ENCODE measurements at places on chromosomes 5 and 9.

- peak; percentile 13 for DNase-seq
Measured at GRCh38 chr5:84825606-84826005, 440.9 kb upstream of the EDIL3 start.

GRCh38 chr5:9898319-9898718 is 268.2 kb upstream of the TAS2R1 start:
- peak; percentile 31 for DNase-seq

DNA sequence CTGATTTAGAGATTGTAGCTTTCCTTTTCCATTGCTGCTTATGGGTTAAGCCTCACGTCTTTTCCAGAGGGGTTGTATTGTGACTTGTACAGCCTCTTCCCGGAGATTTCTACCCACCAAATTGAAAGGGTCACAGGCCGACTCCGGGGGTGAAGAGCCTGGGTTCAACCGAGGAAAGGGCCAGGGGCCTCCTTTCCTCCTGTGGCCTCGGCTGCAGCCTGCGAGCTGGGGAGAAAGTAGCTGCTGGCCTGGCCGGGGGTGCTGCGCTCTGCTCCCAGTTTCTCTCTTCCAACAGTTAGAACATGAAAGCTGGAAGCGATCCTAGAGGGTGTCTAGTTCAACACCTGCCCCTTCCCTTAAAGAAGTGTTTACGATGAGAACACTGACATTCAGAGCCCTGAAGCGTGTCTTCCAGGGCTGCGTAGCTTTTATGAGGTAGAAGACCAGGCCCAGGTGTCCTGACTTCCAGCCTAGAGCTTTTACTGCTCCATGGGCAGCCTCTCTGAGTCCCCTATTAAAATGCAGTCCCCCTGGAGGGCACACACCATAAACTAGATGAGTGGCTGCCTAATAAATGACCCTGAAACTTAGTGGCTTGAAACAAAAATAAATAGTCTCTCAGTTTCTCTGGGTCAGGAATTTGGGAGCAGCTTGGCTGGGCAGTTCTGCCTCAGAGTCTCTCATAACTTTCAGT is 56.9 kb downstream of the ACER2 start:
- no peak for DNase-seq

GRCh38 chr5:102937894-102938293 is 182.0 kb downstream of the GIN1 start:
- DNase-seq, result peak; percentile 25

- no peak for DNase-seq
Measured at GRCh38 chr5:137815202-137815990, 52.3 kb upstream of the MYOT start.

DNA sequence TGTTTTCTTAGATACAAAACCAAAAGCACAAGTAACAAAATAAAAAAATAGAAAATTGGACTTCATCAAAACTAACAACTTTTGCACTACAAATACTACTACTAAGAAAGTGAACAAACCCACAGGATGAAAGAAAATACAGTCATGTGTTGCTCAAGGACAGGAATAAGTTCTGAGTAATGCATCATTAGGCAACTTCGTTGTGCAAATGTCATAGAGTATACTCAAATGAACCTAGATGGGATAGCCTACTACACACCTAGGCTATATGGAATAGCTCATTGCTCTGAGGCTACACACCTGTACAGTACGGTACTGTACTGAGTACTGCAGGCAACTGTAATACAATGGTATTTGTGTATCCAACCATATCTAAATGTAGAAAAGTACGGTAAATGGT is 88.3 kb downstream of the RAPGEF1 start:
- no peak for DNase-seq

GRCh38 chr5:90902651-90903386 is 344.2 kb downstream of the ADGRV1 start:
- no peak for DNase-seq

DNA sequence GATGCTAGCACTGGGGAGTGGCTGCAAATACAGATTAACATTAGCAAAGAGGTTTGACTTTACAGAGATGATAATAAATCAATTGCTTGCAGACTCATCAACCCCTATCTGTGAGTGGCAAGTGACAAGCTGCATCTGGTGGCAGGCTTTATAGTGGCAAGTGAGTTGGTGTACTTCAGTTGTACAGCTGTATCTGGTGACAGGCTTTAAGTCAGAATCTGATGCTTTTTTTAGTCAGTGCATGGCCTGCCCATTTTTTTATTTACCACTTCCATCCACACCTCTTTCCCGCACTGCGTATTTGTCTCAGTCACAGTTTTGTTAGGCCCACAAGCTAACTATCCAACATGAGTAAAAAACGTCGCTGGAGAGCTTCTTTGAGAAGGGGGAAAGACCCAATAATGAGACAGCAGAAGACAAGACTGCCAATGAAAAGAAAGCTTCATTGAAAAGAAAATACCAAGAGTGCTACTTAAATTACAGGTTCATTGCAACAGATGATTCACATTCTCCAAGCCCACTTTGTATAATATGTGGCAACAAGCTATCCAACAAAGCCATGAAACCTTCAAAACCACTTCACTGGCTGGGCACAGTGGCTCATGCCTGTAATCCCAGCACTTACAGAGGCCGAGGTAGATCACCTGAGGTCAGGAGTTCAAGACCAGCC is 23.1 kb downstream of the ANP32B start:
- DNase-seq, result no peak
